Ovary (tissue), 10 donors: ENCODE measurements at places on chromosomes 11 and 22.

DNA sequence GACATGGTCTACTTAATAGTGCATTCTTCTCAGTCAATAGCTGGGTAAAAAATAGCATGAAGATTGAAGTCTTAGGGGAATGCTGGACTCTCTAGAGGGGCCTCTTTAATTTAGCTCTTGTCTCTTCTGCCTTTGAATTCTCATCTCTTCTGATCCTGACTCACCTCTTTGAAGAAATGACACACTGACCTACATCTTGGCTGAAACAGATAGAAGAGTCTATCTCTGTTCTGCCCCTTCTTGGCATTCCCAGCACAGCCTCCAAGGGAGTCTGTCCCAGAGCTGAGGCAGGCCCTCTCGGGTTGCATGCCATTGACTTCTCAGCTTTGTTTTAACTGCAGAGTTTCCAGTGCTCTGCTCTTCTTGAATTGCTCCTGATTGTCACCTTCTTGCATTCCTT lies 55.7 kb downstream of the PTPRJ start:
- DNase-seq: no peak

- DNase-seq: peak; percentile 59
Measured at GRCh38 chr11:12248330-12248729, 129.0 kb upstream of the PARVA start.

DNA sequence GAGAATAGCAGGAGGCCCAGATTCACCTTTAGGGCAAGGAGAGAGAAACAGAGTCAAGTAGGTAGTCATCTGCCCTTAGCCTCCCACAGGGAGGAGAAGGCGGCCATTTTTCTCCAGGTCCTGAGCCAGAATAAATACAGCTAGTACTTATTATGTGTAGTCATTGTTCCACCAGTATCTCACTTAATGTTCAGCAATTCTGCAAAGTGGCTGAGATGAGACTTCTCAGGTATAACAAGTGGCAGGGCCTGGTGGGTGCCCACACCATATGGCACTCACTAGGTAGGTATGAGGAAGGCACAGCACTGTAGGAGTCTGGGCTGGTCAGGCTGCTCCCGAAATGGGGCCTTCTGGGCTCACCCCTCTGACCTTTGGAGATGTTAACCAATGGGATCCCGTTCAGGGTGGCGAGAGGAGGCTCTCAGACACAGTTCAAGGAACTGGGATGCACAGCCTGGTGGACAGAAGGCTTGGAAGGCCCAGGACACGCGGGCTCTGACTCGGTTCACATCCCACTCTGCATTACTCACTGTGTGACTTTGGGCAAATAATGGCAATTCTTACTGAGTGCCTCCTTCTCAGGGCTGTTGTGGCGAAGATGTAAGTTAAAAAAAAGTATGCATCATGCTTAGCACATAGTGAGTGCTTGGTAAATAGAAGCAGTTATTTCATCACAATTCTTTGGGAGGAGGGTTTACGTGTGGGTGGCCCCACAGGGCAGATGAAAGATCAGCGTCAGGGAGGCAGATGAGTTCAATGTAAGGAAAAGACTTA lies 25.1 kb downstream of the RTN4RL2 start:
- no peak for DNase-seq

GRCh38 chr11:108565653-108566052 lies 27.9 kb downstream of the EXPH5 start:
- no peak for DNase-seq

GRCh38 chr22:26143806-26144325 lies 25.4 kb upstream of the SEZ6L start:
- DNase-seq: no peak

- no peak for DNase-seq
Measured at GRCh38 chr11:2693271-2694261, 6.2 kb downstream of the KCNQ1OT1 start.

GRCh38 chr11:98409069-98409468 lies 611.7 kb upstream of the CNTN5 start:
- no peak for DNase-seq

- DNase-seq: no peak
Measured at GRCh38 chr22:46775850-46776826, 13.7 kb downstream of the TBC1D22A start.

DNA sequence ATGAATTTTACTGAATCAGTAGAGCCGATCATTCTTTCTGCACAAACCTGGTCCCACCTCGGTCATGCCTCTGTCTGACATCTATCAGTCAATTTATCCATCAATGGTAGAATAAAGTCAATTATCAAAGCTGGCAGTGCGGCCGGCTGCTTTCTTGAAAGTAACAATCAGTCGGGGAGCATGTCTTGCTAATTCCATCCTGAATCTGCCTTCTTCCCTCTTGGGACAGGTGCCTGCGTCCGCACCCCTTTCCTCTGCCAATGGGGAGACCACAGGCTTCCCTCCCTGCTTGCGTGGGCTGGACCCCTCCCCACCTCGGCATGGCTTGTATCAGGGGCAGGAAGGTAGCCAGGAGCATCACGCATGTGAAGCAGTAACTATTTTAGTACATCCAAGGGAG lies 962.9 kb downstream of the BRD1 start:
- no peak for DNase-seq

DNA sequence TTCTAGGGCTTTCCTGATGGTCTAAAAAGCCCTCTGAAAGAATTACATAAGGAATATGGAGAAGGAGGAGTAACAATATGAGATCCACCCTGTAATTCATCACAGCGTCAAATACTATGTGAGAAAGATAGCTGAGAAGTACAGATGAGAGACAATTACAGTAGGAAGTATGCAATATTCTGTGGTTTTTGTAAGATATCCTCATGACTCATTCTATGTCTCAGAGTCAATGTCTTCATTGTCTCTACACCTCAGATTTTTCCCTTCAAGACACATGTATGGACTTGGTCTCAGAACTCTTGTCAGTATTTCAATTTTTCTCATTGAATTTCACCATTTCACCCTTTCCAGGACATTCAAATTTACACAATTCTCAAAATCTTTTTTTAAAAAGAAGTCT lies 343.3 kb upstream of the CTSC start:
- no peak for DNase-seq

DNA sequence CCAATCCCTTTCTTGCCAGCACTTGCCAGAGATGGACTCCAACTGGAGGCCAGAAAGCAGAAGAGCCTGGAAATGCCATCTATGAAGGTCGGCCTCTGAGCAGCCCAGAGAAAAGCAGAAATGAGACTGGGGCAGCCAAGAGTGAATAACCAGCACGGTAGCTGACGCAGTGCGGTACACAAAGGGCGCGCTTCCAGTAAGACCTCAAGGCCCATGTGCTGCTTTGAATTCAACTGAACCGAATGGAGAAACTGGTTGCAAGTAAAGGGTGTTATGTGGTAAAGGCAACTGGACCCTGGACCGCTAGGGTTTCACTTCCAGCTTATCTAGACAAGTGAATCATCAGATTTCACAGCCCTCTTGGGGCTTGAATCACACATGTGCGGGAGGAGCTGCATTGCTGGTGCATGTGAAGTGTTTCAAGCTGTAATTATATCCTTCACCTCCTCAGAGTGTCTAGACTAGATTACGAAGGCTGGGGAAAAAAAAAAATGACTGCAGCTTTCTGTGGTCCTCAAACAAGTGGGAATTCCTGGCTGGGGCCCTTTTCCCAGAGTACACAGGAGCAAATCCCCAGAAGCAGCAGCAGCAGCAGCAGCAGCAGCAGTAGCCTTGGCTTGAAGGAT lies 128.9 kb downstream of the CCDC34 start:
- no peak for DNase-seq

DNA sequence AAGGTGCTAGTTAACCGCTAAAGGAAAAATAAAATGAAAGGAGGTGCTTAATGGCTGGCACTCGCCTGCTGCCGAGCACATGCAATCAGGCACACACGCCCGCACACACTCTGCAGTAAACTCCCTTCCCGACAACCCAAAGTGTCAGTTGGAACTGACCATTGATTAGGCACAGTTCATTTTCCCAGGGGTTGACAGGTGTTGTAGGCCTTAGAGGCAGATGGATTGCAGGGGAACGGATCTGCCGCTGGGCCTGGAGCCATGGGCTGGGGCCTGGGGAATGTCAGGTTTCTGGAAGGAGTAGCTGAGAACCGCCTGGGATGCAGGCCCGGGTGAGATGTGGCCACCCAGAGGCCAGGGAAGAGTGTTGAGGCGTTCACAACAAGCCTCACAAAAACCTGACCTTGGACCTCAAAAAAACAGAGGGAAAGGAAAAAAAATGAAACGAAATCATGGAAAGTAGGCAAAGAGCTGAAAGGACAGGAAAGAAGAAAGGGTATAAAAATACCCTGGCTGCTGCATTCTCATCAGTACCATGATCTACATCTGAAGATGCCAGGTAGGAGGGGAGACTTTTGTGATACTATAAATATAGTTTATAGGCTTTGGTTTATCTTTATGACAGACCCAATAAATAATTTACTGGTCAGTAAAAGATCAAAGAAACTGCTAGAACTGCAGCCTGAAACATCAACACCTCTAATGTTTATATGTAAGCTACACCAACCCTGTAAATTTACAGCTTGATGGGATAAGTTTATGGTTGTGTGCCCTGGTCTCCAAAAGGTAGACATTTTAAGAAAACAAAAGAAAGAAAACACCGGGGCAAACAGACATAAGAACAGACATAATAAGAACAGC lies 313.4 kb downstream of the BUD13 start:
- DNase-seq: peak; percentile 50

DNA sequence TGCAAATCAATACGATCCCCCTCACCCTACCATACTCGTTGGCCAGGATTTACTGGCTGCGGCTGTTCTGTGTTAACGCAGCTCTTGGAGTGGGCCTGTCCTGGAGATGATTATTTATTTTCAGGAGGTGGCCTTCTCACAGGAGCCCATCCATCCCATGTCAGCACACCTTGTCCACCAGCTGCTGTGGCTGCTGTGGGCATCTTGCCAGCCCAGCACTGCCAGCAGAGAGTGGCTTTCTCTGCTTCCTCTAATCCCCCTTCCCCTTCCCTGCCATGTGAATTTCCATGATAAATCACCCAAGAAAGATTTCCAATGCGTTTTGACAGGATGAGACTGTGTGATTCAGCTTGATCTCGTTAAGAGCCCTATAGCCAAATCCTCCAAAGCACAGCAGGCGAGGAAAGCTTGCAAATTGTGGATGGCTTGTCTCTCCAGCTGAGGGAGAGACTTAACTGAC lies 309.1 kb upstream of the C11orf87 start:
- DNase-seq: no peak

- no peak for DNase-seq
Measured at GRCh38 chr11:113477321-113477720, 2.1 kb upstream of the DRD2 start.

DNA sequence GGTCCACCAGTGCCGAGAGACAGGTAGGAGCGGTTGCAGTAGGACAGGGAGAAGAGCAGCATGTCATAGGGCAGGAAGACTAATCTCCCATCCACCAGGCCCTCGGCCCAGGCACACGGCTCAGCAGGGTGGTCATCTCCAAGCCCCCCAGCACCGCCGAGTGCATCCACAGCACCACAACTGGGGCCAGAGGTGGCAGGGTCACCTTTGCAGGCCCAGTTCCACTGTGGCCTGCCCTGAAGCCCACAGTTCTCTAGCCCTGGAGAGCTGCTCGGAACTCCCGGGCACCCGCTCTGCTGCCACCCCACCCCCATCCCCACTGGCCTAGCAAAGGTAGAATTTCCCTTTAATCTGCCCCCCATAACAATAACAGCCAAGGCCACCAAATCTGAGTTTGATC lies 49.1 kb upstream of the LRRC32 start:
- no peak for DNase-seq

DNA sequence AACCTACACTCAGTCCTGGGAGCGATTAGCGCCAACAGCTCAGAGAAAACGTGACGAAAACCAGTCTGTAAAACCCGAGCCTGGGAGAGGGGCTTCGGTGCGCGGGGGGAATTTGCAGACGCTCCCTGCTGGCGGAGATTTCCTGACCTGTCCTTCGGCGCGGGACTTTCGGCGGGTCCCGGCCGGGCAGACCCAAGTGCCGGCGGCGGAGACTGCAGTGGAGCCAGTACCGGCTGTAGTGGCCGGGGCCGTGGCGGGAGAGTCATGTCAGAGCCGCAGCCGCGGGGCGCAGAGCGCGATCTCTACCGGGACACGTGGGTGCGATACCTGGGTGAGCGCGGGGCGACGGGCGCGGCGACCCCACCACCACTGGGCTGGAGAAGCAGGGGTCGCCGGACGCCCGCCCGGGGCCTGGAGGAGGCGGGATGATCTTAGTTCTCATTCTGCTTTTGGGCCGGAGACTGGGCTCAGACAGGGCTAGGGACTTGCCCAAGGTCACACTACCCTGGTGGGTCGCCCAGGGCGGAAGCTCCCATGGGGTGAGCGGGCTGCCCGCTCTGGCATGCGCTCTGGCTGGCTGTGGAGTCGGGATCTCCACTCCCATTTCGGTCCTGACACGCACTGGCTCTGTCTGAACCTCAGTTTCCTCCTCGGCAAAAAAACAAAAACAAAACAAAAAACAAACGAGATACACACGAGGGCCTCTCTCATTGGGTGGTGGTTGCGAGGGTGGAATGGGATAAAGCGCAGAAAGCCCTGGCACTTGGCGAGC lies at the start of gene MTFP1:
TSS of gene MTFP1 (plus strand) at position 153 of the 772 bp plus-strand sequence. CDS start at position 265, 112 bp downstream.
- peak; percentile 68 for DNase-seq

DNA sequence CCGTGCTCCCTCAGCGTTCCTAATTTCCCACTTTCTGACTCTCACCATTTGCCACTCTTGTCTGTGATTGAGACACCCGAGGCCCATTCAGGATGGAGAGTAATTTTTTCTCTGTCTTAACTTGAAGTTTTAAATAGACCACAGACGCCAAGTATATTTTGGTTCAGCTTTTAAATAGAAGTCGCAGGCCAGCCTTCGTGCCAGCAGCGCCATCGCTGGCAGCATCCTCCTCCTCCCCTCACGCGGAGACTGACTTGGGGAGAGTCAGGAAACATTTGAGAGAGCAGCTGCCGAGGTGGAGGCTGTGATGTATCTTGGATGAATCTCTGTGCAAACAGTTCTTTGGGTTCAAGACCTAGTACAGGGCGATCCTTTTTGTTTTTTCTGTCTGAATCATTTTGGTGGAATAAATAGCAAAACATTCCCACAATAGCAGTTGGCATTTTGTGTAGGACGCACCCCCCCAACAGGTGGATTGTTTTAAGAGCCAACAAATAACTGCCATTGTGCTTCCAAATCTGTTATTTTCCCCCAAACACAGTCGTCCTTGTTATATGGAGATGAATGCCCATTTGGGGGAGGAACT lies 889 bp upstream of the DMC1 start:
- DNase-seq: peak; percentile 54

GRCh38 chr11:86555866-86556265 lies 116.5 kb downstream of the ME3 start:
- no peak for DNase-seq

DNA sequence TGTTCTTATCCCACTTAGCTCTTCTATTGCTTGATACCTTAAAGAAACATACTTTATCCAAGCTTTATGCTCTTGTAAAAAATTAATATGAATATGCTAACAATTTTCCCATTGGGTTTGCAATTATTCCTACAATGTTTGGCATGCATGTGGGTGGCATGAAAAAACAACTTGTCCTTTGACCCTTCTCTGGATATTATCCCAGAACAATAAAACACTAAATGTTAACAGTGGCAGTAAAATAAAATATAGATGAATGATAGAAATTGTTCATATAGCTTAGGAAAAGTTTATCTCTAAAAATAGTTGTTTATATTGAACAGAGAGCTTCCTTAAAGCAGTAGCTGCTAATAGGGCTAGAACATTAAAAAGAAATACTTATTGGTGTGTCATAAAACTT lies 860.5 kb upstream of the LRRC4C start:
- DNase-seq: no peak

GRCh38 chr22:17954200-17954859 lies 70.0 kb downstream of the MICAL3 start:
- no peak for DNase-seq

GRCh38 chr11:74373382-74373781 lies 24.9 kb downstream of the PGM2L1 start:
- DNase-seq: no peak
